Endothelial cell (in vitro differentiated cells): ENCODE measurements at places on chromosomes 2 and 18. TPM values are rescaled to one million over a fixed set of nuclear protein-coding genes. Genes with fewer than 3 reads are reported as not detected.
A peak's percentile ranks its signal among the peaks of the same experiment; 100 is the strongest.

ALLC gene
- total RNA-seq, result 0.26 TPM

SEMA4F gene
- 9.4 TPM for total RNA-seq

FAM124B gene
- 269 TPM for total RNA-seq

GRCh38 chr18:59839931-59840685 lies 59.7 kb upstream of the PMAIP1 start:
- no peak overlapping the region for H3K4me3 ChIP-seq
- DNase-seq, result no peak
- H3K36me3 ChIP-seq, result no peaks in the 10 kb centered on the region
- no peak overlapping the region for H3K27ac ChIP-seq
- H3K27me3 ChIP-seq, result peaks cover 3% of the 10 kb centered on the region
- no peaks in the 10 kb centered on the region for H3K4me1 ChIP-seq

- peaks cover 11% of the 10 kb centered on the region for H3K4me1 ChIP-seq
- H3K27me3 ChIP-seq, result peaks cover 5% of the 10 kb centered on the region
- H3K36me3 ChIP-seq, result peaks cover 73% of the 10 kb centered on the region
- no peak for DNase-seq
- H3K27ac ChIP-seq, result no peak overlapping the region
- peak overlapping the region; percentile 70 for H3K4me3 ChIP-seq
Measured at GRCh38 chr2:120294008-120294340, 41.3 kb downstream of the RALB start.

DNA sequence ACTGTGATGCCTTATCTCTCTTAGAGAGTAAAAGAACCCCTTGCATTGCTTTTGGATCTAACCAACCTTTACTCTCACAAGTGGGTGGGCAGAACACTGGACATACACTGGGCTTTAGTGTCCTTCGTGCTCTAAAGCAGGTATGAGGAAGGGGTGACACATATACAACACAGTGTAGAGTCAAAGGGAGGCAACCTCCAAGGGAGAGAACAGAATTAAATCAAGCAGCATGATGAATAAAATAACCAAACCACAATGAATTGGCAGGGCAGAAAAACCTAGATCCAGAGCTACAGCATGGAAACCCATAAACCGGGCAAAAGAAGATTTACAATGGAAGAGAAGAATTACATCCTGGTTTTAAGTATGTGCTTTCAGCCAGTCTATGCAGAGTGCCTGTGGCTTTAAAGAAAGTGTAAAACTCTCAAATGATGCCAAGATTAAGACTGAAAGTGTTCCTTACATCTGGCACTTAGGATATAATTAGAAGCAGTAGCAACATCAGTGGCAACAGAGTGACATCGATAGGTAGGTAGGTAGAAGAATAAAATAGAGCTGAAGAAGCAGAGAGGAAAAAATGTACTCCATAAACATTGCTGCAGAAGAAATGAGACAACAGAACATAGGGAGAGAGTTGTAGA lies 191.7 kb upstream of the ZC3H15 start:
- H3K4me3 ChIP-seq, result no peak overlapping the region
- H3K27ac ChIP-seq, result no peak overlapping the region
- DNase-seq, result no peak
- peaks cover 5% of the 10 kb centered on the region for H3K4me1 ChIP-seq
